RPMI8226 (cell line): ENCODE measurements at places on chromosomes 11 and 22.

DNA sequence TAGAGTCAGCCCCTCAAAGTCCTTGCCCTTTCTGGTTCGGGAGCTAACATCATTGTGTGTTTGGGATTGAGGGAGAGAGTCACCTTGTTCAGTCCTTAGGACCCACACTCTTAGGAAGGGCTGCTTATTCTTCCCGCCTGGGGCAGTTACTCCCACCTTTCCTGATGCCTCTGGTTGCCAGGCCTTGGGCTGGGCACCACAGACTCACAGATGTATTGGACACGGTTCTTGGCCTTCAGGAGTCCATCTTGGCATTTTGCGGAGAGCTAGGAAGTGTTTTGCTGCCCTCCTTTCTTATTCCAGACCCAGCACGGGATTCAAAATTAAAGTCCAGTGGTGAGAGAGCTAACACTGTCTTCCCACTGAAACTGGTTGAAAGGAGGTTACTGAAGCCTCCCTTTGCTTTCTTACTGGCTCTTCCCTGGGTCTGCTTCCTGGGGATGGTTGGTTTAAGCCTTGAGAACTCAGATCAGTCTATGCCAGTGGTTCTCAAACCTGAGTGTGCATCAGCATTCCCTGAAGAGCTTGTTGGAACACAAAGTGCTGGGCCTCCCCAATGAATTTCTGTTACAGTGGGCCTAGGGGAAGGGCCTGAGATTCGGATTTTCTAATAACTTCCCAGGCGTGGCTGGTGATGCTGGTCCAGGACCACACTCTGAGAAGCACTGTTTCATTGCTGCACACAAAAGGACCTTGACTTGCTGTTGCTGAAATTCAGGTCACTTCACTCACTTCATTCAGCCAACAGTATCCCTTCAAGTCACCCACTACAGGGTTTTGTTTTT, 1.4 kb downstream of the OSBP2 start:
- no peak for DNase-seq

GRCh38 chr11:128496249-128496648, 91.1 kb downstream of the ETS1 start:
- DNase-seq, result no peak

- DNase-seq, result no peak
These were observed 44.1 kb upstream of the FSHB start for GRCh38 chr11:30186748-30187147.

DNA sequence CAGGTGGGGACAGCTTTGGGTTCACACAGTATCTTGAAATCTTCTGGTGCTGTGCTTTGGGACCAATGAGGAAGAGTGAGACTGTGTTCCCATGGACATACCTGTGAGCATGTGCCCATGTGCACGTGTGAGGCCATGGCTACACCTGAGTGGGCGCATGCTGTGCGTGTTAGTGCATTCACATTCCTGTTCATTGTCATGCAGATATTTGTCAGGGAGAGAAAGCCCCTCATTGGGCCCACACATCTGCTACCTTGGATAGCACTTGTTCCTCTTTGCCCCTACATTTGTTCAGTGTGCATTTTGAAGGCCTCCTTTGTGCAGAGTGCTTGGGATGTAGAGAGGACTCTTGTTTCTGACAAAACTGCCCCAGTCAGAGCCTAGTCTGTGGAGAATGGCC, 154.3 kb upstream of the E2F8 start:
- no peak for DNase-seq

DNA sequence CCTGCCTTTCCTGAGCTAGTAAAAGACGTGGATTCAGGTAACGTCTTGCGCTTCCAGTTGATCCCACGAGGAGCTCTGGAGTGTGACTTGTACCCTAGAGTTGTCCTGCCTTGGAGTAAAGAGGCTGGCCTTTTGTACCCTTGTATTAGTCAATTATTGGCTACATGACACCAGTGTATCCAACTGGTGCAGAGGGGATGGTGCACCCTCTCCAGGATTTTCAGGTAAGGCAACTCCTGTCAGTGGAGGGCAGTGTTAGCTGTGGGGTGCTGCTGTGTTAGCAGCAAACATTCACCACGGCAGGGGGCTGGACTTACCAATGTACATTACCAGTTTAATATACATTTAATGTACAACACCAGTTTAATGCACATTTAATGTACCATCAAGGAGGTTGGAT, 233.5 kb downstream of the MIAT start:
- DNase-seq, result no peak

GRCh38 chr11:10117709-10118351, 176.2 kb downstream of the SBF2 start:
- DNase-seq, result no peak

DNA sequence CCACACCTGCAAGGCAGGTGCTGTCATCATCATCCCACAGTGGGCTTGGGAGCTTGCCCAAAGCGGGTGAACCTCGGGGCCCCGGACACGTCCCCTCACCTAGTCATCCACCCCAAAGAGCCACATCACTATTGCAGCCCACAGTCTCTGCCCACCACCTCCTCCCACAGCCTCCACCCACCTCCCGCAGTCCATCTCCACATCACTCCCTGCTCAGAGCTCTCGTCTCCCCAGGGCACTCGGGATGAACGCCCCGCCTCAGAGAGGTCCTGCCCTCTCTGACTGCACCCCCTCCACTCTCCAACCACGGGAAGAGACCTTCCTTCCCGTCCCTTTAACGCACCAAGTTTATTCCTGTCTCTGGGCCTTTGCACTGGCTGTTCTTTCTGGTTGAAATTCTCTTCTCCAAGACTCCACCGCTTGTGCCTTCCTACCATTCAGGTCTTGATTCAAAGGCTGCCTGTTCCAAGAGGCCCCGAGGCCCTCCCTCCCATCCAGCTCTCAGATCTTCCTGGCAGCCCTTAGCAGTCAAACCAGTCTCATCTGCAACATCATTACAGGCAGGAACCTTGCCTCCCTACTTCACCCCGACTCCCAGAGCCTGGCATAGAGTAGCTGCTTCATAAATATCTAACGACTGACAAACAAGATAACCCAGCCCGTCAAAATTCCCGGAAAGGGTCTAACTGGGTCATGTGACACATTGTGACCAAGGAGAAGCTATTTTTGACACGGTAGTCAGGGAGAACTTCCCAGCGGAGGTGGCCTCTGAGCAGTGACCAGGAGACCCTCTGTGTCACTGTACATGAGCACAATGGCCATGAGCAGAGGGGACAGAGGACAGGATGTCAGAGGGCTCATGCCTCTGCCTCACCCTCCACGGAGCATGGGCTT, 11.1 kb downstream of the KCNJ4 start:
- DNase-seq, result no peak

DNA sequence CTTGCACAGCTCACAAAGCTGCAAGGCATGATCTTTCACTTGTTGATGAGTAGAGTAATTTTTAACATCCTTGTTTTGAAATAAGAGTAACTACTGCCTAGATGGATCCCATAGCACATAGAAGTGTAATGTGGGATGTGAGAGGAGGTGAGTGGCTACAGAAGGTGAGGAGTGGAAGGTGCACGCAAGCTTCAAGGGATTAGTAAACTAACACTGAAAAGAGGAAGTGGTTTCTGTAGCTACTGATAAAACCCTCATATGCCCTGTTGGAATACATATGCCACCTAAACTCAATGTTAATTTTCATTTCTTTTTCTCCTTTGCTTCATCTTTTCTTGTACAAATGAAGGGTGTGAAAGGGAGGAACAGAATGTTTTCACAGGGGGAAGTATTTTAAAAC, 22.0 kb upstream of the CTSC start:
- peak; percentile 45 for DNase-seq

DNA sequence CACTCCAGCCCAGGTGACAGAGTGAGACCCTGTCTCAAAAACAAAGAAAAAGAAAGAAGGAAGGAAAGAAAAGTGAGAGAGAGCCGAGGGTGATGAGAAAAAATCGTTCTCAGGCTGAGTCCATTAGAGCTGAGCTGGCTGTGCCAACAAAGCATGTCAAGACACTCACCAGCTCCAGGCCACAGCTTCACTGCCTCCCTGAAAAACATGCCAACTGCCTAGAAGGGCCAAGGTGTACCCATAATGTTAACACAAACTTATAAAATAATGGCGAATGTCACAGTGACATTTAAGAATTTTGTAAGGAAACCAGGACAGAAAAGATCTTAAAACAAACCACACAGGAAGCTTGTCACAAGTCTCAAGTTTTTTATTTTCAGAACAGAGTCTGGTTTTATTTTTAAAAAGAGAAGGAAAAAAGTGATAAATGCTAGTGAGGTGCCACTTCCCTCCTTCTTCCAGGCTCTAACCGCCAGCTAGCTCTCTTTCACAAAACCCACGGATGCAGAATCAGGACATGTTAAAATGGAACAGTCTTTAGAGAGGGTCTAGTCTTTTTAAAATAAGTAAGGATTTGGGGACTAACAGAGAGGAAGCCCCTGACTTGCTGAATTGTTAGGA, 5.1 kb downstream of the TMEM121B start:
- DNase-seq, result no peak

DNA sequence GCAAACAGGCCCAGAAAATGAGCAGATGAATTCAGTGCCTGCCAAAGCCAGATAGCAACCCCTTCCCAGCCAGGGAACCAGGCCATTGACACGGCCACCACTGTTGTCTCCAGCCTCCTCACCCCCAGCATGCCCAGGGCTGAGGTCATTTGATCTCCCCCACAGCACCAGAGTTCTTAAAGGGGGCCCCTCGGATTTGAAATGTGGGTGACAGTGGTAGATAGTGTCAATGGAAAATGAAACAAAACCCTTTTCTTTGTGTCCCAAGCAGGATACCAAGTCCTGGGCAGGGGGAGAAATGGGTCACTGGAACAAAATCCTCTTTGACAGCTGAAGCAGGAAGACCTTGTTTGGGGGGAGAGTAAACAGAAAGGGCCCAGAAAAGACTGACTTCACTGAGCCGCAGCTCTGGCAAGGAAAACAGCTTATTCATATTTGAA, 14.3 kb upstream of the ACCSL start:
- DNase-seq, result no peak

- DNase-seq, result peak; percentile 96
These were observed 29.1 kb downstream of the MAP6 start for GRCh38 chr11:75639762-75640181.

GRCh38 chr22:17222503-17222902, 3.3 kb upstream of the ADA2 start:
- DNase-seq, result no peak

DNA sequence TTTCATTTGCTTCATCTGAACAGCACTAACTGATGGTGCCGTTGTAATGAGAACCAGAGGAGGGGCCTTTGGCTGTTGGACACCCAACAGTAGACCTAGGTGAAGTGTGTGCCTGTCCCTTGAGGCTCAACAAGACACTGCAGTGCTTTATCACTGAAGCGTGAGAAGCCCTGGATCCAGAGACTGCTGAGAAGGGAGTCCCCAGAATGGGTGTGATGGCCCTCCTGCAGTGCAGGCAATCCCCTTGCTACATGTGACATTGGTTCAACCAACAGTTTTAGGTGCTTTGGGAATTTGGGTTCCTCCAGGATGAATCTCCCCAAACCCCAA, 125.6 kb downstream of the BRD1 start:
- no peak for DNase-seq

DNA sequence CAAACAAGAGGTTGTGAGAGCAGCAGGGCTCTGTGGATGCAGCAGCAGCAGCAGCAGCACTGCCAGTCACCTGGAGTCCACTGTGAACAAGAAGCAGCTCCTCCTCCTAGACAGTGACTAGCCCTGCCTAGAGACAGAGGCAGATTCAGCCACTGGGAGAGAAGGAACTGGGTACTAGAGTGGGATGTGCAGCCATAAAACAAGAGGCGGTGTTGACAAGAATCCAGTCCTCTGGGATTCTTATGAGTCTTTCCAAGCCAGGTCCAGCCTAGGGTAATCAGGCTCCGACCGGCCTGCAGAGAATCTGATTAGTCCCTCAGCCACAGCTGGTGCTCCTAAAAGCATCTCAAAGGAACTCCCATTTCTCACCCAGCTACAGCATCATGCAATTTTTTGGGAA, 83.9 kb upstream of the USP47 start:
- DNase-seq, result no peak

- DNase-seq, result no peak
These were observed 113.0 kb upstream of the MTMR2 start for GRCh38 chr11:96036863-96037262.

DNA sequence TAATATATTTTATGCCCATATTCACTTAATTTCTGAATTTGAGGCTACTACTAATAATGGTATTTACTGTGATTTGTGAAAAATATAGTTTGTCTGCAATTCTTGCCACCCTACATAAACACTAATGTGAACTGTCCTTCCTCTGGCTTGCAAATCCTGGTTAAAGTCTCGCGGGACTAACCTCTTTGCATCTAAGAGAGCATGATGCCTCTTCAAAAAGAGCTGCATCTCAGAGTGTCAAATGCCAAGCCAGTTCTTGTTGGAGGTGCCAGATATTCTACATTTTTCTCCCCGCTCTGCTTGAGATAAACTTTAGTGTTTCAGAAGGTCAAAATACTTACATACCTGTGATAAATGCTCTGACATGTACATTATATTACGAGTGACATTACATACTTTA, 2.1 kb downstream of the ARHGAP42 start:
- peak; percentile 27 for DNase-seq

GRCh38 chr22:17245341-17245740, 26.1 kb upstream of the ADA2 start:
- no peak for DNase-seq

GRCh38 chr11:57179681-57180080, 2.1 kb upstream of the LRRC55 start:
- DNase-seq, result no peak

GRCh38 chr22:36497910-36498665, 8.8 kb downstream of the FOXRED2 start:
- no peak for DNase-seq

DNA sequence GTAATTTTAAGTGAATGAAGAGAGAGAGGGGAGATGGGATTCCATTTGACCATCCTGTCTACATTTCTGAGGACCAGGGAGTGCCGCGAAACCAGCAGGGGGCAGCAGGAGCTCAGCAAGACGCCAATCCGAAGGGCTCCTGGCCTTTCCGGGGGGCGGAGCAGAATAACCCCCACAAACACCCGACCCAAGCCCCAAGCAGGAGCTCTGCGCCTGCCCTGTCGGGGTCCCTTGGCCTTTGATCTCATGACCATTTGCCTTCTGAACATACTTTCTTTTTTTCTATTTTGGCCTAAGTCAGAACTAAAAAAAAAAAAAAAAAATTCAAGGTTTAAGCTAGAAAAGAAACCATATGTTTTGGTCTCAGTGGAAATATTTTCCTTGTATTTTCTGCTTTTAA, 21.9 kb upstream of the SCN2B start:
- DNase-seq, result peak; percentile 66

DNA sequence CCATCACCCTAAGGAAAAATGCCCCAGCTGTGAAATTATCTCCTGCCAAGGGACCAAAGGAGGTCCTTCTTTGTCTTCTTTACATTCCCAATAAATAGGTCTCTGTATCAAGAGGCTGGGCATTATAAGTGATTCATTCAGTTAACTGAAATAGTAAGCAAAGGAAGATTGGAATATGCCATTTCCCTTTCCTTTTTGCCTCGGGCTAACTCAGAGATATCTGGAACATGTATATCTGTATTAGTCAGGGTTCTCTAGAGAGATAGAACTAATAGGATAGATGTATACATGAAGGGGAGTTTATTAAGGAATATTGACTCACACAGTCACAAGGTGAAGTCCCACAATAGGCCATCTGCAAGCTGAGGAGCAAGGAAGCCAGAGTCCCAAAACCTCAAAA, 15.3 kb upstream of the CWF19L2 start:
- no peak for DNase-seq
